ENCODE measurements at places on chromosomes 3 and 15.

- no peak for DNase-seq
Measured at GRCh38 chr3:67362686-67363085, 291.7 kb downstream of the SUCLG2 start.

DNA sequence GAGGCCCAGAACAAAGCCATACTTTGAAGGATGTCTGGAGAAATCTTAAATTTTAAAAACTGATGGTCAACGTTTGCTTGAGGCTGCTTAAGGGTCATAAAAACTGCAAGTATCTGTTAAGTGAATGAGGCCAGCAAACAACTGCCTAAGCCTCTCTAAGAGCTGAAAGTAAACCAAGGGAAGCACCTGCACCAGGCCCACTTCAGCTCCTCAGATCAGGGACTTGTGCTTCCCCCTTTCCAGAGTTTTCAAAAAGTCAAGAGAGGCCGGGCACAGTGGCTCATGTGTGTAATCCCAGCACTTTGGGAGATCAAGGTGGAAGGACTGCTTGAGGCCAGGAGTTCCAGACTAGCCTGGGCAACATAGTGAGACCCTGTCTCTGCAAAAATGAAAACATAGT is 9.1 kb downstream of the FBXL22 start:
- DNase-seq: no peak

GRCh38 chr15:67784090-67784781 is 41.1 kb upstream of the SKOR1 start:
- peak; percentile 65 for DNase-seq

DNA sequence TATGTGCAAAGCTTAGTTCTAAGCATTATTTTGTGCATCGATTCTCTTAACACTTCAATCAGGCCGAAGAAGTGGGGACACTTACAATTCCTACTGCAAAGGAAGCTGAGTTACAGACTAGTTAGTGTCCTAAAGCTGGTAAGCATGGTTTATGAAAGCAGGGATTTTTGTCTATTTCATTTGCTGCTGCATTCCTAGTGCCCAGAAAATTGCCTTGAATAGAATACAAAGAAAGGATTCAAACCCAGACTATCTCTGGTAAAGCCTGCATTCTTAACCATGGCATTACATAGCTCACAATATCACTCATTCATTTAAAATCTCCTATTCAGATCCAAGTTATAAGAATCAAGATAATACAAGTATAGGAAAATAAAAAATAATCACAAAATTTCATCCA is 24.4 kb upstream of the CPOX start:
- DNase-seq: no peak

DNA sequence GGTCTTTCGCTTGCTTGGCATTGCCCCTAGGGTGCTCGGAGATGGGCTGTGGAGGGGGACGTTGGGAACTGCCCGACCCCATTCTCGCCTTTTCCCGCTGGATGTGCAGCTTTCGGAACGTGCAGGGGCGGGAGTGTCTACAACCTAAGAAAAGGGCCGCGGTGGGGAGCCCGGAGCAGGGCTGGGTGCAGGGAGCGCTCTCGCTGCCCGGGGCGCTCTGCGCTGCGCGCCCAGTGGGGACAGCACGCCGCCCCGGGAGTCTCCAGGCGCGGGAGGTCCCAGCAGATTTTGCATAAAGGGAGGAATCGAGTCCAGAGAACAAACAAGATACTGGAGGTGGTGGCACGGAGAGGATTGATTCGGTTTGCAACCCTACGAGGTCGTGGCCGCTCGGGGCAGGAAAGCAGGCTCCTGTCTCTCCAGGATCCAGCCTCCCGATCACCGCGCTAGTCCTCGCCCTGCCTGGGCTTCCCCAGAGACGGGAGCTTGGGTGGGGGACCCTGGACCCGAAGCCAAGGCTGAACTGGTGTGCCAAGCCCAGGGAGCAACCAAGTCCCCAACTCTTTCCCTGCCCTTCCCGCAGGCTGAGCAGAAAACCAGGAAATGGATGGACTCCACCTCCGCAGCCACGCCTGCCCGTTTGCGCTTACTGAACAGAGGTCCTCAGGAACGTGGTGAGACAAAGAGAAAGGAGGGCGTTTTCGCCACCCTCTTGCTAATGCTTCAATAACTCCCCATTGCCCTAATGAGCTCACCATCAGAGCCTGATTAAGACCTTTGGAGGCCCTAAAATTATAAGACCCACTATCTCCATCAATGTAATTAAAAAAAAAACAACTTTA is 59.7 kb downstream of the NOX5 start:
- DNase-seq: no peak

GRCh38 chr3:3066378-3066777 is 43.8 kb downstream of the IL5RA start:
- DNase-seq: no peak

- no peak for DNase-seq
Measured at GRCh38 chr3:117743993-117744392, 1034.4 kb downstream of the TUSC7 start.

All from CD4-positive, alpha-beta T cell treated with Interferon alpha-2 for 1 hour (primary cell).